Stimulated activated CD8-positive, alpha-beta memory T cell treated with anti-CD3 and anti-CD28 coated beads, Interleukin-15, amount 100 ng/mL, for 4 hours (primary cell): ENCODE measurements at places on chromosomes 7 and 10.

- no peak for DNase-seq
Observed at GRCh38 chr10:61464461-61465170, 11.4 kb upstream of the TMEM26 start.

- DNase-seq: no peak
Observed at GRCh38 chr7:38548605-38549004, 82.6 kb downstream of the AMPH start.

DNA sequence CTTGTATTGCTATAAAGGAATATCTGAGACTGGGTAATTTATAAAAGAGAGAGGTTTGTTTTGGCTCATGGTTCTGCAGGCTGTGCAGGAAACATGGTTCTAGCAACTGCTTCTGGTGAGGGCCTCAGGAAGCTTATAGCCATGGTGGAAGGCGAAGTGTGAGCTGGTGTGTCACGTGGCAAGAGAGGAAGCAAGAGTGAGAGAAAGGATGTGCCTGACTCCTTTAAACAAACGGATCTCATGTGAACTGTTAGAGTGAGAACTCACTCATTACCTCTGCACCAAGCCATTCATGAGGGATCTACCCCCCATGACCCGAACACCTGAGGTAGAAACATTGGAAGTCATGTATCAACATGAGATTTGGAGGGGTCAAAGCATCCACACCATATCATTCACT lies 7.7 kb upstream of the ITPRIP start:
- DNase-seq: no peak

DNA sequence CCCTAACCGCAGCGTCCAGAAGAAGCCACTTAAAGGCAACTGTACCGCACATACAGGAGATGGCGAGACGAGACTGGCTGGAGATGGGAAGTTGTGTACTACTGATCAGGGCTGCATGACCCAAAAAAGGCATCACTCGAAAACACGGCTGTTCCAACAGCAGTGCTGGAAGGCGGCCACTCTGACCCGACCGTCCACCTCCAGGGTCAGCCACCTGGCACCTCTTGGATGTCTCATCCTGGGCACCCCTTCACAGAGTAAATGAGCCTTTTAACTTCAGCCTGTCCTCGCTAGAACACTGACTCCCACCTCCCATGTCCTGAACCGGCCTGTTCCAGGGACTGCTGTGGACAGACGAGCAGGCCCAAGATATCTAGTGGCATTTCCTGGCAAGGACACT lies 180.7 kb downstream of the DIP2C start:
- DNase-seq: no peak

- no peak for DNase-seq
Observed at GRCh38 chr7:159212226-159212625, 67.6 kb upstream of the VIPR2 start.

DNA sequence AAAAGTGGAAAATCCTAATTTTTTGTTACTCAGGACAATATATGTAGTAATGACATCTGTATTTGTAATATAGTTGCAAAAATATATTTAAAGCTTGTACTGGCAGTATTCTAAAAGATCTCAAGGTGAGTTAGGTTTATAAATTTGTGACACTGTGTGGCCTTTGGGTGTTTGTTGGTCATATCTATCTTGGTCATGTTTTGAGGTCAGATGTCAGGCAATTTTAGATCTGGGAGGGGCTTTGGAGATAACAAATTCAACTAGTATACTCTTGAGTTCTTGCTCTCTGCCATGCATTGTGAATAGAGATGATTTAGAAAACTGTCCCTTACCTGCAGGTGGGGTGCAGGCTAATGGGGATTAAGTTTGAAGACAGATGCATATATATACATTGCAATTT lies 3.1 kb downstream of the TBC1D12 start:
- DNase-seq: no peak
